Stimulated activated CD4-positive, alpha-beta T cell treated with anti-CD3 and anti-CD28 coated beads, Interleukin-2, amount 100 ng/mL, for 48 hours (primary cell): ENCODE measurements at places on chromosomes 3 and 15.

GRCh38 chr15:49179433-49180190 is 9.6 kb downstream of the GALK2 start:
- DNase-seq = no peak

DNA sequence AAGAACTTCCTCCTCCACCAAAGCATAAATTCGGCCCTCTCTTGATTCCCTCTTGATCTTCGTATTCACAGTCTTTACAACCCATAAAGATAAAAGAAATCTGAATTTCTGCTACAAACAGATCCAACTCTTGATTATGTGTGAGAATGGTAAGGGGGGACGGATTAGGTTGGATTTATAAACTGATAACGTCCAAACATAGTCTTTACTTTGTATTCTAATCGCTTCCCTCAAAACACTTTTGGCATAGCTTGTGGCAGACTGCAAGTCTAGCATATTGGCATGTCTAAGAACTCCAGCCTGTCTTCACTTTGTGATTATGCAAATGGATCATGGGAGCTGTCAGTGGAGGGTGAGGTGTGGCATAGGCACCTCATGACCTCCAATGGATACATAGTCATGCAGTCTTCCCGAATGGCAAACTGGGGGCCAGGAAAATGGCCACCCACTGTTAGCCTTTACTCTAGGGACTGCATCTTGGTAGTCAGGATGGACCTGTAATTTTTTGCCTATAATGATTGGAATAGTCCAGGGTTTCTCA is 24.3 kb upstream of the GPR171 start:
- no peak for DNase-seq

DNA sequence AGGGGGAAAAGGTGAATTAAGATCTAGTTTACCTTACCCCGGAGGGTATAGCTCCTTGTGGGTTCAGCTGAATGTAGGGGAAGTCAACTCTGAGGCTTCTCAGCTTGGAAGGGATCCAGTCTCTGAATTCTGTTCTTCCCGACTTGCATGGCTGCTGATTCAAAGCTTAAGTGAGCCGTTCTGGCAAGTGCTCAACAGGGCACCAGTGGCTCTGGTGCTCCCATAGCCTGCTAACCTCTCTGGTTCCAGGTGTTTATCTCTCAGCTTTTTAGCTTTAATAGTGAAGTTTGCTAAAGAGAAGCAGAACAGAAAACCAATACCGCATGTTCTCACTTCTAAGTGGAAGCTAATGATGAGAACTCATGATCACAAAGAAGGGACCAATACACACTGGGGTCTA is 46.3 kb upstream of the RBP1 start:
- no peak for DNase-seq

- DNase-seq = no peak
Measured at GRCh38 chr15:68421115-68421551, 10.8 kb downstream of the ITGA11 start.

DNA sequence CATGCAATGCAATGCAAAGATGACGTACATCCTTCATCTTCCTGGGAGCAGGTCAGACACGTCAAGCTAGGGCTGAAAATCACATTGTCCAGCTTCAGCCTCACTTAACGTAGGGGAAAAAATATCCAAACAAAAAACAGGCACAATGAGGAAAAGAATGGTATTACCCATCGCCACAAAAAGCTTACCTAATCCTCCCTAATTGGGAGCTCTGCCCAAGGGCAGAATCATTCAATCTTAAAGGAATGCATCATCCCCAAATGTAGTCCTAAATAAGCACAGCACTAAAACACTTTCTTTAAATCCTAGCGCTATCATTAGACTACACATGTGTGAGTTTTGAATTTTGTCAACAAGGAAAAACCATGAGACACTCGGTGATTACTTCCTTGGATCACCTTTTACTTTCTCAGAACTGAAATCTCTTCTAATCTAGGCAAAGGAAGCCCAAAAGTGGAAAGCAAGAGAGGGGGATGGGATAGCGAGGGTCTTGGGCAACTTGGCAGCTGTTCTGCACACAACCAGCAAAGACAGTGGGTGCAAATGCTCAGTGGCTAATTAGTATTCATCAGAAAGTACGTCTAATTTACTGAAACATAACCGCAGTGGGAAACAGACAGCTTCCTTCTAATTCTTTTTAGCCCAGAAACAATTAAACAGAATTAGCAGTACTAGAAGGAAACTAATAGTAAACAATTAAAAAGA is 87.4 kb downstream of the ADAMTS9 start:
- no peak for DNase-seq

DNA sequence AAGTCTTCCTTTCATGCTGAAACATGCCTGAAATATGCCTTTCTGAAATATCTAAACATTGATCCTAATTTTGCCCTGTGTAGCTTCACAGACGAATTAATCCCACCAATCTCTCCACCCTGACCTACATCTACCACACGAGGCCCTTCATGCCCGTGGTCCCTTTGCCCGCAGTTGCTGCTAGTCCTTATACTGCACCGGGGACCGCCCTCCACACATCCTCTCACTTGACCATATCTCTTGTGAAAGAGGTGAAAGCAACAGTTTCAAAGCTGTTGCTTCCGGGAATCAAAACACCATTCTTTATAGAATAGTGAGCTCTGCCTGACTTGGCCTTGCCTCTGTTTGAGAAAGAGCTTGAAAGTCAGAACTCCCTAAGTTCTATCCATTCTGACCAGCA is 499.5 kb downstream of the NTRK3 start:
- DNase-seq = no peak

DNA sequence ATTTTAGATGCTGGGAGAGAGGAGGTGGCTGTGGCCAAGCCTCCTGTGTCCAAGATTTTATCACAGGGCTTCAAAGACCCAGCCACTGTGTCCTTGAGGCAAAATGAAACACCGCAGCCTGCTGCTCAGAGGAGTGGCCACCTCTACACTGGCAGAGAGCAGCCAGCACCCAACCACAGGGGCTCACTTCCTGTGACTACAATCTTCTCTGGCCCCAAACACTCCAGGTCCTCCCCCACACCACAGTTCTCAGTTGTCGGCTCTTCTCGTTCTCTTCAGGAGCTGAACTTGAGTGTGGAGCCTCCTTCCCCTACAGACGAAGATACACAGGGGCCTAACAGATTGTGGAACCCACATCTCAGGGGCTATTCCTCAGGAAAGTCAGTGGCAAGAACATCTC is 45.6 kb downstream of the CDAN1 start:
- DNase-seq = no peak

GRCh38 chr15:68818066-68818768 is 2.5 kb downstream of the ANP32A start:
- DNase-seq = peak; percentile 55

DNA sequence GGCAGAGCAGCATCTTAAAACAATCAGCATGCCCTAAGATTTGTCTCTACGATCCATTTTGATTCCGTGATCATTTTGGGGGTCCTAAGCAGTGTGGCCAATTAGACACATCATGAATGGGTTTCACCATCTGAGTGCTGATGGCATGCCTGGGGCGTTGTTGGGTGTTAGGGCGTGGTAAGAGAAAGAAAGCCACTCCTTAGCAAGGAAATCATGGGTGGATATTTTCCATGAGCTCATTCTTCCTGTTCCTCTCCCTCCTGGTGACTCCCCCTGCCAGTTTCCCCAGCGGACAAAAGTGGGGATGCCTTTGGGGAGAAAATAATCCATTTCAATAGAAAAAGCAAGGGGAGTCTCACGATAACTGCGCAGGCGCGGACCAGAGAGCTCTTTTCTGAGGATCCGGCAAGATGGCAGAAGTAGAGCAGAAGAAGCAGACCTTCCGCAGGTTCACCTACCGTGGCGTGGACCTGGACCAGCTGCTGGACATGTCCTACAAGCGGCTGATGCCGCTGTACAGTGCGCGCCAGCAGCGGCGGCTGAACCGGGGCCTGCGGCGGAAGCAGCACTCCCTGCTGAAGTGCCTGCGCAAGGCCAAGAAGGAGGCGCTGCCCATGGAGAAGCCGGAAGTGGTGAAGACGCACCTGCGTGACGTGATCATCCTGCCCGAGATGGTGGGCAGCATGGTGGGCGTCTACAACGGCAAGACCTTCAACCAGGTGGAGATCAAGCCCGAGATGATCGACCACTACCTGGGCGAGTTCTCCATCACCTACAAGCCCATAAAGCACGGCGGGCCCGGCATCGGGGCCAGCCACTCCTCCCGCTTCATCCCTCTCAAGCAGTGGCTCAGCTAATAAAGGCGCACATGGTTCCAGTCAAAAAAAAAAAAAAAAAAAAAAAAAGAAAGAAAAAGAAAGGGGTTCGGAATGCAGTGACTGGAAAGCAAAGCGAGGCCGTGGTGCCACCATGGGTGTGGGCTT is 301.8 kb downstream of the LRTM1 start:
- DNase-seq = no peak
